ENCODE measurements at places on chromosomes 4 and X.

DNA sequence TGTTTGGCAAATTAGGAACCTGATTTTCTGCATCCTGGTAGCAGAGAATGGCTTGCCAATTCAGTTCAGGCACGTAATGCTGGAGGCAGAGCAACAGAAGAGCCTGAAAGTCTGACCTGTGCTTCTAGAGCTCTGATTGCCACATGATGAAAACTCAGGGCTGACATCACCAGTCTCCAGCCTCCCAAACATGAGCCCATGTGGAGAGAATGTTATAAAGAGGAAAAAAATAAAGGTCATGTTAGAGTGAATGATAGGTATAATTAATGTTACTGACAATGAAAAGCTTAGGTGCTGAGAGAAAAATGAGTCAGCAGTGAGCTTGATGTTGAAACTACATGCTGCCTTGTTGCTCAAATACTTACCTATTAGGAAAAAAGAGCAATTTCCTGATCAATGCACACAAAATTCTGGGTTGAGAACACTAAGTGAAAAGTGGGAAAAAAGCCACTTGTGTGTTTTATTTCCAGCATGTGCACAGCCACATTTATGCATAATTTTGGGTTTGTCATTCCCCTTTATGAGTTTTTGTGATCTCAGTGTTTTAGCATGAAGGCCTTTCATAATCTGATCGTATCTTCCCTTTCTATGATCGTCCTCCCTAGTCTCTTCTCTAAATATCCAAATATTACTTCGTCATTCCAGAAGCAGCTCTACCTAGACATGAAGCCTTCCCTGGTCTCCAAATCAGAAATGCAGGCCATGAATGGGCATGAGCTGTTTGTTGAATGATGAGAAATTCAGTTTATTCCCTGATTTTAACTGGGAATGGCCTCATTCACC lies 113.3 kb upstream of the CPEB2 start:
- no peak for DNase-seq

DNA sequence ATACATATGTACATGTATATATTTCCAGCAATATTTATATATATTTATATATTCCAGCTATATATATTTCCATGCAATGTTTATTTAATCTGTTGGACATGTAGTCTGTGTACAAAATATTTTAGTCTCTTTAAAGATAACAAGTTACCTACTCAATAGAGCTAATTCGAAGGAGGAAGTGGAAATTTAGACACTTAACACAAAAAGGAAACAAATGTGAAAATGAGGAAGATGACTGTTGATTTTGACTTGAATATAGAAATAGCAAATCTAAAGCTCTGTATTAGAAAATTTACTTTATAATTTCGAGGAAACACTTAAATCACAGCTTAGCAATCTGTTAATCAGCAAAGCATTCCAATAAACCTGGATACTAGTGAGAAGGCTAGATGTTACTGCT lies 1064.4 kb downstream of the PCDH7 start:
- DNase-seq, result no peak

DNA sequence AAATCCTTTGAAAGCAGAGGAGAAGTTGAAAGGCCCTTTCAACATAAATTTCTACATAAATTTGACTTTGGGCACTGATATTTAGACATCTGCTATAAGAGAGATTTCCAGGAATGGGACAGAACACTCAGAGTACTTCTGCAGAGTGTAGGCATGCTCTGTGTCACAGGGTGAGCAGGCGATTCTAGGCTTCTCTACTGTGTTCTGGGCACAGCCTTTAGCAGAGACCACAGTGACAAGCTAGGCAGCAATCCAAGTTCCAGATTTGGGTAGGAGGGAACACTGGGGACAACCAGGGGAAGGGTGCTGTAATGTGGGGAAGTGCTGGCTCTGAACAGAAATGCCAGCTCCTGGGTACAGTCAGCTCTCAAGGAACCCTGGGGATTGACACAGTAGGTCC lies 6.9 kb downstream of the MAGEA10 start:
- DNase-seq, result no peak

DNA sequence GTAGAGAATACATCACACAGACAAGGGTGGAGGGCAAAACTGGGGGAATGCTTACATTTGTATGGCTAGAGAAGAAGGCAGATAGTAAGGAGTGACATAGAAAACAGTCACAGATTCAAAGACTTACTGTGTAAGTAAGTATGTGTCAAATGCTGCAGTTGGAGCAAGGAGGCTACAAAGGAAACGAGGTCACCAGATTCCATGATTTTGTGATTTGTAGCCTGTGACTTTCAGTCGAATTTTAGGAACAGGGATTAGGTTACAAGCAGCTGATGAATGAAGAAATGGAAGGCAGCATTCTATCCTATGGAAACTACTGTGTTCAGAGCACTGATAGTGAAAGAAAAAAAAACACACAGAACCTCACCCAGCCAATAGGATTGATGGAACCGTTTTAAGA lies 407.9 kb downstream of the IL15 start:
- DNase-seq, result no peak

- DNase-seq, result peak; percentile 17
Measured at GRCh38 chr4:71186566-71187403, 152.0 kb upstream of the SLC4A4 start.

DNA sequence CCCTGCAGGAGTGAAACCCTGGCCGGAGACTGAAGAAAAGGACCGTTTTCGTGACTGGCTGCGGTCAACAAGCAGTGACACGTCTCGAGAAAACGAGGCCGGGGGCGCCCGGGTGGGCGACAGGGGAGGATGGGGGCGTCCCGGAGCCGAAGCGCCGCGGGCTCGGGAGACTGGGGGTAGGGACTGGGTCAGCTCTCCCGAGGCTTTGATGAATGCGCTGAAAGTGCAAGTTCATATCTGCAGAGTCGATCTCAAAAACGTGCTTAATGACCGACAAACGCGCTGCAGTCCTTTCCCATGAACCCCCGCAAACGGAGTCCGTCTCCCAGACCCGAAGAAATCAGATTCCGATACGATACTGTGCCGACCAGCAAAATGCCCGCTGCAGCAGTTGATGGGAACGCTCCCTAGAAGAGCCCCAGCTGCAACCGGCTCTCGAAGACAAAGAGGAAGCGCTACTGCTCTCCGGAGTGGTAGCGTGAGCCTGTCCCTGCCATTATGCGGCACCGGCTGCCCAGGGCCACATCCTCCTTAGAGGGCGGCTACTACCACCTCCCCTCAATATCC lies 806 bp upstream of the CD99L2 start:
- DNase-seq, result no peak

- no peak for DNase-seq
Measured at GRCh38 chrX:99095965-99096635, 1314.0 kb downstream of the PCDH19 start.

- no peak for DNase-seq
Measured at GRCh38 chr4:1210241-1210841, 38.0 kb upstream of the SPON2 start.

GRCh38 chr4:17370818-17371217 lies 141.1 kb downstream of the QDPR start:
- DNase-seq, result no peak

- no peak for DNase-seq
Measured at GRCh38 chr4:169634975-169635374, 14.6 kb downstream of the CLCN3 start.

Data from NCI-H1048 (cell line).